Mesenteric fat pad (tissue), 1 donor: ENCODE measurements at places on chromosomes 13 and 19.

GRCh38 chr19:13056052-13056660 is 46.5 kb downstream of the LYL1 start:
- no peak for DNase-seq

- DNase-seq: no peak
These were observed 149.1 kb downstream of the SLITRK5 start for GRCh38 chr13:87820241-87820640.

DNA sequence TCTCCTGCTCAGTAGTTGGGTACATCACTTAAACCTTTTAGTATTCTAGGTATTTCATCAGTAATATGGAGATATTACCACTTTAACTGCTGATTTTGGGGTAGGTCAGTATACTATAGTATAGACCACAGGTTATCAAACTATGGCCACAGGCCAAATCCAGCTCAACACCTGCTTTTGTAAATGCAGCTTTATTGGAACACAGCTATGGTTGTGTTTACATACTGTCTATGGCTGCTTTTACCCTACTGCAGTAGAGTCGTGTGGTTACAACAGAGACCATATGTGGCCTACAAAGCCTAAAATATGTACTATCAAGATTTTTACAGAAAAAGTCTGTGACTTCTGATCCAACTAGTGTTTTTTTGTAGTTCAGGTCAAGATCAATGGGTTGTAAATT is 10.3 kb downstream of the COG6 start:
- DNase-seq: no peak

DNA sequence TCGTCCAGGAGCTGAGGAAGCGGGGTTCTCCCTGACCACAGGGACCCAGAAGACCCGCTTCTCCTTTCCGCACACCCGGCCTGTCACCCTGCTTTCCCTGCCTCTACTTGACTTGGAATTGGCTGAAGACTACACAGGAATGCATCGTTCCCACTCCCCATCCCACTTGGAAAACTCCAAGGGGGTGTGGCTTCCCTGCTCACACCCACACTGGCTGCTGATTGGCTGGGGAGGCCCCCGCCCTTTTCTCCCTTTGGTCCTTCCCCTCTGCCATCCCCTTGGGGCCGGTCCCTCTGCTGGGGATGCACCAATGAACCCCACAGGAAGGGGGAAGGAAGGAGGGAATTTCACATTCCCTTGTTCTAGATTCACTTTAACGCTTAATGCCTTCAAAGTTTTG is 18.9 kb downstream of the VASP start:
- no peak for DNase-seq

DNA sequence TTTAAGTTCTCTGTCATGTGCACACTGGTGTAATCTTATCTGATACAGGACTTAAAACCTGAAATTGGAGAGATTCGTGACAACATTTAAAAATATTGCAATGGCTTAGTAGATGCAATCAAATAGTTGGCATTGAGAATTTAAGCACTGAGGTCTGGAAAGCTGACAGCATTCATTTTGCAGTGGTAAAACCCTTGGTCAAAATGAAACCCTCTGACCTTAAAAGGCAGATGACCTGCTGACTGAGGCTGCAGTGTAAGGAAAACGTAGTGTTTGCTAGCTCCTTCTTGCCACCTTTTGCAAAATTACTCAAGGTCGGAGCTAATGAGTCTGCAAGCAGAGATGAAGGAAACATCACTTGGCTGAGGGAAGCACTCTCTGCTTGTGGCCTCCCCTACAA is 150.6 kb downstream of the KCTD12 start:
- no peak for DNase-seq

GRCh38 chr13:23748109-23748990 is 140.8 kb downstream of the MIPEP start:
- no peak for DNase-seq

- no peak for DNase-seq
These were observed 28.8 kb downstream of the CELF5 start for GRCh38 chr19:3253270-3253669.

DNA sequence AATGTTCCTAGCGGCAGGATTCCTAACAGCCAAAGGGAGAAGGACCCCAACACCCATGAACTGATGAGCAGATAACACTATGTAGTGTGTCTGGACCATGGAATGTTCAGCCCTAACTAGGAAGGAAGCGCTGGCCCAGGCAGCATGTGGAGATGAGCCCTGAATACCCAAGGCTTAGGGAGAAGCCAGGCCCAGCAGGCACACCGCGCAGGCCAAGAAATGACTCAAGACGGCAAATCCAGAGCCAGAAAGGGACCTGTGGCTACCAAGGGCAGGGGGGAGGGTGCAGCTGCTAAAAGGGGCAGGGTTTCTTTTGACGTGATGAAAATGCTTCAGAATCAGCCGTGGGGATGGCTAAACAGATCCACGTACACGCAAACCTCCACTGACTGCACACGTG is 20.7 kb upstream of the TINCR start:
- no peak for DNase-seq

GRCh38 chr13:97848886-97849285 is 104.6 kb upstream of the IPO5 start:
- DNase-seq: no peak

DNA sequence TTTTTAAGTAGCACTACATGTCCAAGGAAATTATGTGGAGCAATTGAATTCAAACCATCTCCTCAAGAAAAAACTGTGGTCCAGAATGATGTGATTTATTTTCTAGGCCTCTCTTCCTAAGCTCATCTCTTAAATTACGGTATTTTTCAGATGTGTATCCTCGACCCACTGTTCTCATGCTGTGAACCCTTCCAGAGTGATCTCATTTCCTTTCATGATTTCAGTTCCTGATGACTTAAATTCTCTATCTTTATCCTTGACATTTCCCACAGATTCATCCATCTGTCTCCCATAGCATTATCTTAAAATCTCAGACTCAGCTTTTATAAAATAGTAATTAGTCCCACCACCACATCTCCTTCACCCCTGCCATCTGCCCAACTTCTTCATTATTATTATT is 117.6 kb upstream of the SPRY2 start:
- DNase-seq: no peak

- DNase-seq: no peak
These were observed 6.8 kb downstream of the LILRA1 start for GRCh38 chr19:54600212-54600611.

GRCh38 chr13:30831515-30831914 is 74.6 kb upstream of the MEDAG start:
- no peak for DNase-seq

DNA sequence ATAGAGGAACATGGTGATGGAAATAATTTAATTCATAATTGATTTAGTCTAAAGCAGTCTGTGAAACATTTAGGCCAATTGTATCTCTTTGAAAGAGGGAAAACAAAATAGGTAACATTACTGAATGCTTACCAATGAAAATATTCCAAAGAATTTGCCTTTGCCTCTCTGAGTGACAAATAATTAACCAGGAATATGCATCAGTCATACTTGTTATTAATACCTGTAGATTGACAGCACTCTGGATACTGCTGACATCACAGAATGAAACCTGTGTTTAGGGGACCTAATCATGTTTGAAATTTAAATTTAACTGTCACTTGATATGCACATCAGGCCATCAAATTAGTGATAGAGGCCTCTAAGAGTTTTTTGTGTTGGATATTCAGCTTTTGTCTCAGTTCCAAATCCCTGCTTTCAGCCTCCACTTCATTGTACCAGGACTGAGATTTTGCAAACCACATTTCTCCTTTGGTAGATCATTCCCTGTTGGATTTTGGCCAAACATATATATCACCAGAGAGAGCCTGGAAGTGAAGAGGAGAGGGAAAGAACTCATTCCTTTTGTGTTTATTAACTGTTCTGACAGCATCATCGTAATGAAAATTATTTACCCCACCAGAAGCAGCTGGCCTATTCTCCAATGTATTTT is 64.8 kb upstream of the KLHL1 start:
- no peak for DNase-seq

DNA sequence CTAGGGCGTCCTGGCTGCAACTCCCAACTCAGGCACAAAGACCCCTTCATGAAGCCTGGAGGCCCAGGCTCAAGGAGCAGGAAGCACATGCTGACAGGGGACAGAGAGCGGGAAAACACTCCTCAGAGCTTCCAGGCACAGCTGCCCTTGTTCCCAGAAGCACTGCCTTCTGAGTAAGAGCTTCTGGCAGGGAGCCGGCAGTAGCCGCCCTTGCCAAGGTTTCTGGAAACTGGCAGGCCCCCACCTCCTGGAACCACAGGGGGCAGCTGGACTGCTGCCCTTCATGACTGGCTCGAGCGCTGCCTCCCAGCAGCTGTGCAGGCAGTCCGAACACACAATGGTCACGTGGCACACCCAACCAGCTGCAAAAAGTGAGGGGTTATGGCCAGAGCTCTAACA is 33.6 kb upstream of the EPHX3 start:
- peak; percentile 96 for DNase-seq

DNA sequence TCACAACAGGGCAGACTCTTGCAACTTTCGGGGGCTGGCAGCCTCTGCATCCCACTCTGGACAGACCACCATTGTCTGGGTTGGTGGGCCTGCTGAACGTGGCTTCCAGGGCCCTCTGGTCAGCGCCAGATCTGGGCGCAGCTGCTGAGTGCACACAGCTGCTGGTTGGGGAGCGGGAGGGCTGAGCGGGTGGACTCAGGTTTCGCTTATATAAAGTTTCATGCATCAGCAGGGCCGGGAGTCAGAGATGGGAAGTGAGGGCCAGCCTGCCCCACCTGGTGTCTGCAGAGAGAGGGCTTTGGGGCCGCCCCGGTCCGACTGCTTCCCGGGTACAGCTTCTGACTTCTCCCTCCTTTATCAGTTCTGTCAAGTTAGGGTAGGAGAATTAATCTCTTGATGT is 6.9 kb downstream of the ARHGEF7 start:
- no peak for DNase-seq

- DNase-seq: no peak
These were observed 81.9 kb downstream of the MZT1 start for GRCh38 chr13:72645521-72645920.

DNA sequence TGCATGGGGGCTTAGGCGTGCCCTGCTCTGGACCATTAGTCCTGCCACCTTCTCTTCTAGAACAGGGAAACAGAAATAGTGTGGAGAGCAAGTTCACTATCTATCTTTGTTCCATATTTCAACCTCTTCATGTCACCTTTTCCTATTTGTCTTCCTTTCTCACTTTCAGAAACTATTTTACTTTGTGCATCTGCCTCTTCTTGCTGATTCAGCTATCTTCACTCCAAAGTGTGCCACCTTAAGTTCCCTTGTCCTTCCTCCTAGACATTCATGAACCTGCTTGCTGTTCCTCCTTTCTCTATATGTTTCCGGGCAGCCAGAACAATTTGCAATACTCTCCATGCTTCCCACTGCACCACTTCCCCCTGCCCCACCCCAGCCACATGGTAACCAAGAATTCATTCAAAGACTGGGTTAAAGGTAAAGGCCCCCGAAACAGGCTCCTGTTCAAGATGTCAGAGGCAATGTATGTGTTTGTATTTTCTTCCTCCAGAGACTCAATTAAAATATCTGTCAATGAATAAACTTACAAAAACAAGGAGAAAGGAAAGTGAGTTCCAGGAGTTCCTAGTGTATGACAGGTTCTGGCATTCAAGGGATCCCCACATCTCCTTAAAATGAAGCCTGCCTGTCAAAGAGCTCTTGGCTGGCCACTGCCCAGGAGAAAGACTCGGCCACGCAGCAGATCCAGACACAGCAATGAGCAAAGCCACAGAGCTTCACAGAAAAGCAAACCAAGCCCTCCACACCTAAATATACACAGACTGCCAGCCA is 268.1 kb downstream of the DNAJC15 start:
- no peak for DNase-seq

DNA sequence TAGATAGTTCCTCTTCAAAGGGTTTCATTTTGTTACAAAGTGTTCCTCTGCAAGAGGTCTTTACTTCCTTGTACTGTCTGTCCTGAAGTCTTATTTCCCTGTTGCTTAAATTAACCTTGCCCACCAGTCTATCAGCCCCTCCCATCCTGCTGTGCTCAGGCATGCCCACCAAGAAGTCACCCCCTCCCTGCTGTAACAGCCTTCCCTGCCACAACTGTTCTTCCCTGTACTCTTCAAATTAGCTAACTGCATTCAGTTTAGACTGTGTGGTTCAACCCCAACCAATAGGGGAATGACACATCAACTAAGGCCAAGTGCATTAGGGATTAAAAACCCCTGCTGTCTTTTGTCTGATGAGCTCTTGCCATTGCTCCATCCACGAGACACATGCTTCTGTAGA is 34.4 kb upstream of the ZNF562 start:
- DNase-seq: no peak

- no peak for DNase-seq
These were observed 22.8 kb downstream of the HAUS8 start for GRCh38 chr19:17052439-17052838.

DNA sequence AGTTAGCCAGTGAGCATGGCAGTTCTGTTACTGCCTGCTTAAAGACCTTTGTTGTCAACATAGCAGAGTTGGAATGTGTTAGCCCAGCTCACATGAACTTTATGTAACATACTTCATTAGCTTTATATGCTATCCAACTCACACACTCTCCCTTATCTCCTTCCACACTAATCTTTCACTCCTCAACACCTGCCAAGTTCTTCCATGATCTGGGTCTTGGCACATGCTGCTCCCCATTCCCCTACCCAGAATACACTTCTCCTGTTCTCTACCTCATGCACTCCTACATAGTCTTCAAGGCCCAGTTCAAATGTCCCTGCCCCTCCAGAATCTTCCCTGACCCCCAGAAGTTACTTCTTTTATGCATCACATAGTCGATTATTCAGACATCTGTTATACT is 179.3 kb downstream of the KATNAL1 start:
- DNase-seq: no peak

GRCh38 chr19:11164296-11164695 is 8.7 kb upstream of the SPC24 start:
- no peak for DNase-seq

- no peak for DNase-seq
These were observed 12.9 kb downstream of the ZNF507 start for GRCh38 chr19:32358321-32358720.

- peak; percentile 75 for DNase-seq
These were observed 64.9 kb upstream of the MEDAG start for GRCh38 chr13:30841154-30841553.

DNA sequence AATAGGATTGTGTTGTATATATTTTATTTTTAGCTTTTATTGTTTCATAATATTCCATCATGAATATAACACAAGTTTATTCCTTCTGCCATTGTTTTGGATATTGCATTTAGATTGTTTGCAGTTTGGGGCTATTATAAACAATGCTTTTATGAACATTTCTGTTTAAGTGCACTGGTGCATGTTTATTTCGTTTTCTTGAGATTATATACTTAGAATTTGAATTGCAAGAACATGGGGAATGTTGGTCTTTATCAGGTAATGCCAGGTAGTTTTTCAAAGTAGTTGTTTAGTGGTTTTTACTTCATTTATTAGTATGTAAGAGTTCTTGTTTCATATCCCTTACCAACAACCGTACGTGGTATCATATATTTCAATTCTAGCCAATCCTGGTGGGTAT is 4.3 kb downstream of the LSM14A start:
- no peak for DNase-seq

DNA sequence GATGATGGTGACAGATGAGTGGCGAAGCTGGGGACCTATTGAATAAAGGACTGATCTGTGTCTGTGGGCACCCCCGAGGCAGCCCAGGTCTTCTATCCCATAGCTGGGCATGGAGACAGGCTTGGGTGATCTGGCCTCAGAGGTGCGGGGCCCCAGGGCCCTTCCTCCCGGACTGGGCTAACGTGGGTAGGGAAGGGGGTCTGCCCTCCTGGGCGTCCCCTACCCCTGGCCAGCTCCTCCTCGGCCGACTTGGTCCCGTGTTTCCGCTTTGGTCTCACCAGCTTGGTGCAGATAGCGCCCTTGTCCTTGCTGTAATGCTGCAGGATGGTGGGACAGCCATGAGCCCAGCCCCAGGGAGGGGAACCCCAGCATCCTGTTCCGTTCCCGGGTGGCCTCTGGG is 3.3 kb downstream of the MATK start:
- DNase-seq: no peak
